RWPE2 (cell line): ENCODE measurements at places on chromosomes 13 and 19.

DNA sequence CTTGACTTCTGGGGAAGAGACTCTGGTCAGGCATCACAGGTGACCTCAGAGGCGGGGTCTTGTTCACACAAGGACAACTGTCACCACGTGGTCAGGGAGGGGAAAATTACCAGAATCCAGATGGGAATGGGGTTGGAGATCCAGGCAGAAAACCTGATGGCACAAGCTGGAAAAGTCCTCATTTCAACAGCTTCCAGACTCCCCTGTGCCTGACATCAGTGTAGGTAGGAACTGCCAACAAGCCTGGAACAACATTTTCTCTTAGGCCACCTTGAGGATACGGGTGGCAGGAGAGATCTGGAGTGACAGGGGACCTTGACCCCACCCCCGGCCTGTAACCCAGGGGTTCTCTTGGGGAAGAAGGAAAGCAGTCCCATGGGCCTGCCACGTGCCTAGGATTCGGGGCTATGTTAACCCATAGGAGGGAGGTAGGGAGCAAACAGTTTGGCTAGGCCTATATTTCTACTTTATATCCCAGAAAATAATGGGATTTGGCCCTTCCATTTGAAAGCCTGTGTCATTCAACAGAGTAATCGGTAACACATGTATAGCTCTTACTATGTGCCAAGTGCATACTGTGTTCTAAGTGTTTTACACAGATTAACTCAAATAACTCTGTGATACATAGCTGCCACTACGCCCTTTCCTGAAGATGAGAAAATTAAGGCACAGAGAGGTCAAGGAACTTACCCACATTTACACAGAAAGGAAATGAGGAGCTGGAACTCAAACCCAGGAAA, 44.9 kb upstream of the C13orf42 start:
- no peak for DNase-seq

DNA sequence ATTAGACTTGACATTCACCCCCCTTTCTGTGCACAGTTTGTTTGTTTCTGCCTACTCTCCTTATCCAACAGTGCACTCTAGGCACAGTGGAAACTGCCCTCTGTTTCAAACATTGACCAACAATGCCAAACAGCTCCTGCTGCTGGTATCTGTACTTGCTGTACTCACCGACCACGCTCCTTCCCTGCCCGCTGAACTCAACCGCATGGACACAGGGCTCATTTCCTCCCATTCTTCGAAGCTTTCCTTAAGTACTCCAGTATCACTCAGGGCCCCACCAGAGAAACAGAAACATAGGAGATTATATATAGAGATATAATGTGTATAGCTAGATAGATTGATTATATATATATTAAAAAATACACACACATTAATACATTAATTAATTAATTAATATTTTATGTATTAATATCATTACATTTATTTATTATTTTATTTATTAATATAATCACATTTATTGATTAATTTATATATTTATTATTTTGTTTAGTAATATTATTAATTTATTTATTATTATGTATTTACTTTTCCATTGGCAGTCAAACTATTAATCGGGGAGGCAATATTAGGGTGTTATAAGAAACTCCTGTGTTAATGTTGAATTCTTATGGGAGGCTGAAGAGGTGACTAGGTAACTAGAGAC, 1528.2 kb downstream of the EFNB2 start:
- DNase-seq, result no peak

GRCh38 chr19:53123400-53123799, 9.3 kb downstream of the ZNF415 start:
- no peak for DNase-seq

DNA sequence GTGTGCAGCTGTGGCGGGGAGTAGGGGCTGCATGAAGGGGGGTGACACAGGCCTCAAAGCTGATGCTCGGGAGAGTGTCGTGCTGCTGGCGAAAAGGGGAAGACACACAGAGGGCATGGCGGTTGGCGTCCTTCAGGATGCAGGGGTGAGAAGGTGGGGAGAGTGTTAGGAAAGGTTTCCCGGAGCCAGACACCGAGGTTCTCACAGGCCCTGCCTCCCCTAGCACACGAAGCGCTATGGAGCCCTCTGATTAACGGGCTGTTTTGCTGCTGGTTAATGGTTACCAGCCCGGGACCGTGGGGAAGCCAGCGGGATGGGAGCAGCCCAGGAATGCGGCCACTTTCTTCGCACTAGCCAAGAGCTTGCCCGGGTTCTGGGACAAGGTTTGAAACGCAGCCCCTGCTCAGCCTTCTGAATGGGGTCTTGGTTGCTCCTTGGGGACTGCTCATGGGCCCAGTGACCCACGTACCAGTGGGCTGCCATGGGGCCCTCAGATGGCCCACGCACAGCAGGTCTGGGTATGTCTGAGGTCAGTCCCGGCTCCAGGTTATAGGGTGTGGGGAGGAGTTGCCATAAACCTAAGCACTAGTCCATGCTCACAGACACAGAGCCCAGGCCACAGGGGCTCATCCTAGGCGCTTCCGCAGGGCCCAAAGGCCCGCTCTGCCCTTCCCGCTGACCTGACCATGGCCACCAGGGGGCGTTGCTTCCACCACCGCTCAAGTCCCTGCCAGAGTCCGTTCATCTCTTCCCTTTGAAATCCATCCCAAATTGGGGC, 31.3 kb upstream of the ISYNA1 start:
- DNase-seq, result no peak

- no peak for DNase-seq
Measured at GRCh38 chr13:97976610-97977521, 23.4 kb downstream of the IPO5 start.

DNA sequence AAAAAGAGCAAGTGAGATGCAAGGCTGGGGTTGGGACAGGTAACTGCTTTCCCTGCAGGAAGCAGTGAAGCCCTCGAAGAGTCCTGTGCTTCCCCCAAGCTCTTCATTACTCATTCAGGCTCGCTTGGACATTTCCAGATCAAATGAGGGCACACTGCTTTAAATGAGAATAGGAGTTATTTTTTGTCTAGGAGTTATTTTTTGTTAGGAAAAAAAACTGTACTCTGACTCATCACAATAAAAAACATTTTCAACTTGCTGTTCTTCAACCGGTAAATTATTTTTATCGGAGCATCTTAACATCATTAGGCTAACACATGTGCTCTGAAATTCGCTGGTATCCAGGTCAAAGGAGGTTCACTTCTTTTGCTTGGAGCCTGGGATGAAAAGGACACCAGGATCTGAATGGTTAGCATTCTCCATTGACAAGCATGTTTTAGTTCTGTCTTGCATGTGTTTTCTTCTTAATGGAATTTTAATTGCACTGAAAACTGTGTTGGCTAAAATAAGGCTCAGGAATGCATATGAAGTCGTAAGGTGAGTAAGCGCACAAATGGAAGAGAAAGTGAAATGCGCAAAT, 80.7 kb upstream of the STK24 start:
- DNase-seq, result no peak

DNA sequence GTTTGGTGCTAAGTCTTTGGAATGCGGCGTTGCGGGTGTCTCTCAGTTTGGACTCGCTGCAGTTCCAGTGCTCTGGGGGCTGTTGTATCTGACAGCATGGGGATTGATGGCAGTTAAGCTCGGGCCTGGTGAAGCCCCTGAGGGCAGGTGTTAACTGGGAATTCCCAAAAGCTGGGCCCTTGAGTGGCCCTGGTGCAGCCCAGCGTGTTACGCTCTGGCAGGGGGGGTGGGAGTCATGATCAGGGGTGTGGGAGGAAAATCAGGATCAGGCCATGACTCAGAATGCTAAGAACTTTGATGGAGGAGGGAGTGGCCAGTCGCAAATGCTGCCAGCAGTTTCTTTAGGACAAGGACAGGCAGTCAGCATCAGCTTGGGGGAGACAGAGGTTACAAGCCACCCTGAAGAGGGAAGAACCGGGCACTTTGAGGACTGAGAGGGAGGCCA, 19.6 kb downstream of the AP2A1 start:
- no peak for DNase-seq

DNA sequence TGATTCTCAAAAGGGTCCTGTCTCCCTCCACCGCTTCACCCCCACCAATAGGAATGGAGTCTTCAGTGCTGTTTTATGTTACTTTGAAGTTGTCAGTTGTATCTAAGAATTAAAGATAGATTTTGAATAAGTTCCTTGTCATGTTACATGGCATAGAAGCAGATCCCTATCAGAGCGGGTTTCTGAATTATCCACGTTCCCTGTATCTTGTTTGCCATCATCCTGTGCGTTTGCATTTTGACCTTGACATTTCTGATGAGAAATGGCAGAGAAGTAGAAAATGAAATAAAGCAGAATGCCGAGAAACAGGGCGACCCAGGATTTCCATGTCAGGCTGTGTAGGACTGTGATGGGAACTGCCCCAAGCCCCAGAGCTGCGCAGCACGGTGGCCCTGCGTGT, 120.7 kb upstream of the RNF113B start:
- no peak for DNase-seq

DNA sequence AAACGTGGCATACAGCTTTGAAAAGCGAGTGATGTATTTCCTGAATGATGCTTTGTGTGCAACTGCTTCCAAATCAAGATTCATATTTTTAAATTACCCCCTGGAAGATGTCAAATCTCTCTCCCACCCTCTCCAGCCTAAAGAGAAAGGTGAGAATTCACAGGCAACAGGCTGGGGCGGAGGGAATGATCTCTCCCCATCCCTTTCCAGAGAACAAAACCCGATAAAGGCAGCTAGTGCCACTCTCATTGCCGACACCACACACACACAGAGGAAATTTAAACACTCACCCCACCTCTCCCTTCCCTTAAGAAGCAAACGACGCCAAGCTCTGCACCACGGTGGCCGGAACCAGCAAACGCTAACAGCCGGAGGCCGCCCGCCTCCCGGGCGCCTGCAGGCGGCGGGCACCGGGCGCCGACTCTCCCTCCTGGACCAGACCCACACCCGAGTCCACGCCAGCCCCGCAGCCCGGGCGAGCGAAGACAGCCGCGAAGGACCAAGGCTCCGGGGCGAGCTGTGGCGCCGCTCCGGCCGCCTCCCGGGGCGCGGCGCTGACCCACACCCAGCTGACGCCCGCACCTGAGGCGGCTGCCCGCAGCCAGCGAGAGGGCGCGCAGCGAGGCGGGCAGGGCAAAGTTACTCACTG, 477 bp downstream of the LNX2 start:
- DNase-seq, result no peak

- DNase-seq, result no peak
Measured at GRCh38 chr13:113875429-113875815, 11.5 kb upstream of the GAS6 start.
